Renal cortex interstitium (tissue), 15 donors: ENCODE measurements at places on chromosomes 3 and 15. TPM values are rescaled to one million over a fixed set of nuclear protein-coding genes. Genes with fewer than 3 reads are reported as not detected.
A peak's percentile ranks its signal among the peaks of the same experiment; 100 is the strongest.

GRCh38 chr15:41513506-41514227, at the start of gene LTK:
TSS of gene LTK (minus strand) at chr15:41513827. CDS start at chr15:41513709, 118 bp downstream.
- DNase-seq = no peak

DNA sequence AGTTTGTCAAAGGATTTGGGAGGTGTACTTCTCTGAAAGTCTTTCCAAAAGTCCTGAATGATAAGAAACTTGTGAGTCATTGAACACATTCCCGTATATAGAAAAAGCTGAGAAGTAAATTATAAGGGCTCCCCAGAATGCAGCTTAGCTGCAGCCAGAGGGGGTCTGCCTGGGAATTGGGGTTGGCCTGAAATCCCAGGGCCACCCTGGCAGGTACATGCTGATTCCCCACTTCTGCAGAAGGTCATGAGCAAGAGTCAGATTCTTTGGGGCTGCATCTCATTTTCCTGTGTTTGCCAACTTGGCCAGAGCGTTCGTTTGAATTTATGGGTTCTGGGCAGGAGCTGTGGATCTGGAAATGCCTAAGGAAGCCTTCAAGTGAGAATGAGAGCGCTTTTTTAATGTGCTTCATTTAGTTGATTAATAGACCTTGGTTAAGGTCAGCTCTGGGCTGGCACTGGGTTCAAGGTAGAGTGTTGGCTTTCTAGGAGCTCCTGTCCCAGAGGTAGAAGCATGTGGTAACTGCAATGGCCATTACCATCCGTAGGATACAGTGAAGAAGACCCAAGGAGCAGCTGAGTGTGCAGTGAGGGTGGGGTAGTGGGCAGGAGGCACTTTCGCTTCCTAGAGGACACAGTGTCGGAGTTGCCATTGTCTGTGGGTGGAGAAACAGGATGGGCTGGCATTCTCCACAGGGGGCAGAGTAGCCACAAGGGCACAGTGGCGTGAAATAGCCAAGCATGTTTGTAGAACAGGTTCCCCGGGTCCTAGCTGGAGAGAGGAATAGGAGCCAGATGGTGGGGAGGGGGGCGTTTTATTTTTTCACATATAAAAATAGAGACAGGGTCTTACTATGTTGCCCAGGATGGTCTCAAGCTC, 3.2 kb downstream of the SLC6A6 start:
- no peak for DNase-seq

GRCh38 chr3:34969513-34969912, 669.8 kb upstream of the ARPP21 start:
- DNase-seq = no peak

- no peak for DNase-seq
Observed at GRCh38 chr3:146187334-146187950, 26.5 kb upstream of the PLOD2 start.

DNA sequence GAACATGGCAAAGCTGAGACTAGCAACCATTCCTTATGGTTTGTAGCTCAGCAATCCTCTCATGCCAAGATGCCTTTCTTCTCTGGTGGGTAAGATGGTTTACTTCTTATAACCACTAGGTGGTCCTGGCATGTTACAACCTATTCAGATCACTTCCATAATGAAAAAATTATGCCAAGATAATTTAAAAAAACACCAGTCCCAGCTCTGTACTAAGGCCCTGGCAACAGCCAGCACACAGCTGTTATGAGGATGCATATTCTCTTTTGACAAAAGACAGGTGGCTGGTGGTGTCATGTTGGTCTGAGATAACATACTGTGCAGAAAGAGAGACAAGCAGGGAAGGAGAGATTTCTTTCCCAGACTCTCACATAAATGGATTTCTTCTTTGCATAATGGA, 65.7 kb upstream of the FRMD4B start:
- DNase-seq = no peak

- DNase-seq = no peak
Observed at GRCh38 chr3:189548053-189548452, 83.1 kb upstream of the TP63 start.

- DNase-seq = no peak
Observed at GRCh38 chr3:9653565-9654248, 4.4 kb downstream of the MTMR14 start.

GRCh38 chr15:25469377-25469776, 30.6 kb upstream of the UBE3A start:
- no peak for DNase-seq

- DNase-seq = no peak
Observed at GRCh38 chr3:180934638-180935037, 22.2 kb downstream of the FXR1 start.

DNA sequence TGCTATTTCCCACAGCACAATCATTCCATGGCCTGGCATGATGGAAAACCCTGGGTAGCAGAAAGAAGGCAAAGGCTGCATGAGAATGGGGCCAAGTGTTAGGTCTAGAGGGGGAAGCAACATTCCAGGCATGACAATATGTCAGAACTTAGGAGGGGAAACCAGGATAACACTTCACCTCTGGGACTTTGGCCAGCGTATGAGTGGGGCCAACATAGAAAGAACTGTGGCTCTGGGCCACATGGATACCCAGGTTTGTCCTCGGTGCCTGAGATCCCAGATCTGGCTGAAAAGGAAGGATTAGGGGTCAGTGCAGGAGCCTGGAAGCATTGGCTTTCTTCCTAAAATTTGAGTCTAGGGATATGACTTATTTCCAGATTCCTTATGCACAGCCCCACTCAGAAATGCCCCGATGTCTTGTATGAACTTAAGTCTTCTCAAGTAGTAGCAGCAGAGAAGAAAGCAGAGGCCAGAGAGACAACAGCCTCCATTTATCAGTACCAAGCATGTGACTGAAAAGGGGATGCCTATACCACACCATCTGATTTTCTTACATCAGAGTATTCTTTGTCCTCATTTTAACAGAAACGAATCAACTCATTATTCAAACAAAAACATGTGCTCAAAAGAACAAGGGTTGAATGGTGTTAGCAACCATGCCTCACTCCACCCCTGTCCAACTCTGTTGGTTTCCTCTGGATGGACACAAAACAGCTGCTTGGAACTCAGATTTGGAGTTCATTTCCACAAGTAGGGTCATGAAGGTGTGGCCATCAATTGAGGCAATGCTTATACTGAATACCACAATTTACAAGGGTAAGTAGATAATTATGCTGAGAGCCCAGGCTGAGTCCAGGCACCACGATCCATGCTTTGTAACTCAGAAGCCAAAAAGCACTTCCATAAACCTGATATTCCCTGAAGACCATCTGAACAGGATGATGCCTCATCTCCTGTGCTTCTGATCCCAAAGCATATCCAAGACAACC, 43.7 kb upstream of the NDUFB4 start:
- DNase-seq = no peak

DNA sequence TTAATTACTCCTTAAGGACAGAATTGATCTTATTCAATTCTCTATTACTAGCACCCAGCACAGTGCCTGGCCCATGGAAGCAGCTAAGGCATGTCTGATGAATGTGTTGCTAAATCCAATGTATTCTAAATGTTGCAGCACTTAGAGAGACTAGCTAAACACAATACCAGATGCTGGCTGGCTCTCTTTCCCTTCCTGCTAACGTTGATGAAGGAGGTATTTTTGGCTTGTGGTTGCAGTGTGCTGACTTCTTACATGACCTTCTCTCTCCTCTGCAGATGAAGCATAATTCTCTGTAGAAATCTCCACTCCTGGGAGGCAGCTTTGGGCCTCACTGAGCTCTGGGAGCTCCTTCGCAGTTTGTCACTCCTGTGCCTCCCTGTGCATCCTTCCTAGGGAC, 183.6 kb downstream of the PEX5L start:
- DNase-seq = no peak

GRCh38 chr3:154766765-154767503, 313.2 kb upstream of the MME start:
- no peak for DNase-seq

DNA sequence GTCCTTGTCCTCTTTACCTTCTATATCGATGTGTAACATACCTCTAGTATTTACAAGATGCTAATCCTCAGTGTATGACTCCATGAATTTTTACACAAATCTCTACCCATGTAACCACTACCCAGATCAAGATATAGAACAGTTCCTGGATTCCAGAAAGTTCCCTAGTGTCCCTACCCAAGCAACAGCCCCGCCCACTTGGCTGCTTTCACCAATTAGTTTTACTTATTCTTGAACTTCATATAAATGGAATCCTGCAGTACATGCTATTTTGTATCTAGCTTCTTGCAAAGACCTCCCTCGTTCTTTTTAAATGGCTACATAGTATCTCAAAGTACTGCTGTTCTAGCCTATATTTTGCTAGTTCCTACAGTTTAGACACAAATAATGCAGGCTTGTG, 33.0 kb downstream of the CD276 start:
- no peak for DNase-seq

DNA sequence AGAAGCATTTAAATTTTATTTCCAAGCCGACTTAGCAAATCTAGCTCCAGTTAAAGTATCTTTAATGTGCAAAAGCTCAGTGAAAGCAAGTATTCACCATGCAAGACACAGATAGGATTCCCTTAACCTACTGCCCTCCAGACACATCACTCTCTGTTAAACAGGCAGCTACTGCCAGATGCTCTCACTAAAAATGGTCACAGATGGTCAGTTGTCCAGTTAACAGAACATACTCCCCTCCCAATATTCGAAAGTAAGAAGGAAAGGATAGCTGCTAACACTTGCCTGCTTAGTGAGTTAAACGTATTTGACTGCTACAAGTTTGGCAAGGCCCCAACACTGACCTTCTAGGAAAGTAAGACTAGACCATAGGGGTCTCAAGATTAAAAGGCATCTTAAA, 73.7 kb downstream of the PRTG start:
- peak; percentile 63 for DNase-seq

- peak; percentile 47 for DNase-seq
Observed at GRCh38 chr3:13091898-13092611, 18.8 kb upstream of the IQSEC1 start.

- DNase-seq = no peak
Observed at GRCh38 chr3:217948-218347, 21.4 kb downstream of the CHL1 start.

DNA sequence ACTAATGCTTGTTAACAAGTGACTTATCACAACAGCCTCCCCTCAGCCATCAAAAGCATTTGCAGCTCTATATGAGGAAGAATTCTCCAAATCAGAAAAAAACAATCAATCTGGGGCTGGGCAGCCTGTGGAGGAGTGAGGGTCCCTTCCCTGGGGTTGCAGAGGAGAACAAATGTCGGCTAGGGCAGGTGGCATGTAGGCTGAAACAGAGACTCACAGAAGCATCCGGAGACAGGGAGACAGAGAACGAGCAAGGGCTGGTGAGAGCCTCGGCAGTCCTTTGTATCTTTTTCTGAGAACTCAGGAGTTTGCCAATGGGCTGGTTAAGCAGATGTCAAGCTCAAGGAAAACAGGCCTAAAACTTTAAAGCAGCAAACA, 15.8 kb downstream of the ITGA11 start:
- no peak for DNase-seq

DNA sequence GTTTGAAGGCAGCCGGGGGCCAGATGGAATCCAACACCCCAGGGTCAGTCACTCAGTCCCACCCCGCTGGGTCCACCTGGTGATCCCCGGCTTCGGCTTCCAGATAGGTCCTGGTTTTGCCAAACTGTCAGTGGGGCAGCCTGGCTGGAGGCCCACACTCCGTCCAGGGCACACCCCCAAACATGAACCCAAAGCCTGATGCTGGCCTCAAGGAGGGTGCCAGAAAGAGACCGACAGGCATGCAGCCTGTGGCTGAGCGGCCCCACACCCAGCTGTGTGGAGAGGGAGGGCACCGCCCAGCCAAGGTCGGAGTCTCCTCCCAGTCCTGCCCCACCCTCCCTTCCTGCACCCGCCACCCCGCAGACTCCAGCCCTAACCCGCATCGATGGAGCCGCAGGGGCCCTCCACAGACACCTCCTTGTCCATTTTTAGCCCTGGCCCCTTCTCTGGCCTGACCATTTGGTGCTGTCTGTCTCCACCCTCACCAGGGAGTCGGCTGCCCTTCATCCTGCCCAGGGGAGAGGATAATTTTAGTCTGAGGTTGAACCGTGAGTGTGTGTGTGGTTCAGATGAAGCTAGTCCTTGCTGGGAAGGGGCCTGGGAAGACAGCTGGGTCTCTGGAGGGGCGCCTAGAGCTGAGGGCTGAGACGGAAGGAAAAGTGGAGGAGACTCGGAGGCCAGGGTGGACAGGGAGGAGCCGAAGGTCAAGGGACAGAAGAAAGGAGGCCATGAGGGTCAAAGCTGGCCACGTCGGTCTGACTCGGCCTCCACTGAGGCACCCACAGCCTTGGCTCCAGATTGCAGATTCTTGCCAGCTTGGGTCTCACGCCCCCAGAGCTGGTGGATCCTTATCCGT, 23.1 kb downstream of the TNK2 start:
- no peak for DNase-seq

GRCh38 chr3:143578810-143579435, 269.3 kb downstream of the SLC9A9 start:
- DNase-seq = no peak

DNA sequence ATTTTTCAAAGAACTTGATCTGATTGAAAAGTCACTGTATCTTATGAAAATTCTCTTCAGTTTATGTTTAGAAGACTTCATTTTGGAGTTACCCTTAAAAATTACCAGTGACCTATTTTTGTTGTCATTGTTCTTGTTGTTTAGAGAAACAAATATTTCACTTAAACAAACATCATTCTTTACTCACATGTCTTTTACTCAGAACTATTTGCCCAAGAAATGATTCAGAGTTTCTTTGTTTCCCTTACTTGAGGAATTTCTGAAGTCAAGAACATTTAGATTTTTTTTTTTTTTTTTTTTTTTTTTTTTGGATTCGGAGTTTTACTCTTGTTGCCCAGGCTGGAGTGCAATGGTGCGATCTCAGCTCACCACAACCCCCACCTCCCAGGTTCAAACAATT, 259.6 kb upstream of the UBE2E1 start:
- DNase-seq = no peak

GRCh38 chr3:112027826-112028225, 6.7 kb upstream of the TMPRSS7 start:
- no peak for DNase-seq

- DNase-seq = no peak
Observed at GRCh38 chr3:135023996-135024658, 229.1 kb downstream of the EPHB1 start.

GRCh38 chr3:30282154-30282696, 324.2 kb upstream of the TGFBR2 start:
- DNase-seq = no peak

DNA sequence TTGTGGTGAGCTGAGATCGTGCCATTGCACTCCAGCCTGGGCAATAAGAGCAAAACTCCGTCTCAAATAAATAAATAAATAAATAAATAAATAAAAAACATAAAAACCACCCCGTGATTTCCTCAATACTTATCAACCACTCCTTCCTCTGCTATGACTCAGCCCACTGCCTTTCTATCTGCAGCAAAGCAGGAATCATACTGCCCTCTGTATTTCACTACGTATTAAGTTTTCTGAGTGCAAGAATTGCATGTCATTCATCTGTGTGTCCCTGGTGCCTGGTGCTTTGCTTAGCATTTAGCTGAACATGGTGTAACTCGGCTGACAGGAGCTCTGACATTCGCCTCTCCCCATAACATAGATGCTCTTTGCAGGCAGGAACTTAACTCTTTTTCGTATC, 7.1 kb downstream of the LSG1 start:
- DNase-seq = no peak

The PRTG gene
- polyA plus RNA-seq = 13.6 TPM

The RPL32 gene
- 2,375 TPM for polyA plus RNA-seq

The FOXB1 gene
- not detected for polyA plus RNA-seq

The PFKFB4 gene
- 4.0 TPM for polyA plus RNA-seq

The CDHR4 gene
- 0.15 TPM for polyA plus RNA-seq

The SLC22A13 gene
- 2.7 TPM for polyA plus RNA-seq

The CSPG4 gene
- 7.5 TPM for polyA plus RNA-seq

The IL16 gene
- 5.5 TPM for polyA plus RNA-seq

The CACNA2D3 gene
- 1.7 TPM for polyA plus RNA-seq

The WDR72 gene
- 77.1 TPM for polyA plus RNA-seq
